ENCODE measurements at places on chromosomes 16 and 17. TPM values are rescaled to one million over a fixed set of nuclear protein-coding genes. Genes with fewer than 3 reads are reported as not detected.
A peak's percentile ranks its signal among the peaks of the same experiment; 100 is the strongest.

DNA sequence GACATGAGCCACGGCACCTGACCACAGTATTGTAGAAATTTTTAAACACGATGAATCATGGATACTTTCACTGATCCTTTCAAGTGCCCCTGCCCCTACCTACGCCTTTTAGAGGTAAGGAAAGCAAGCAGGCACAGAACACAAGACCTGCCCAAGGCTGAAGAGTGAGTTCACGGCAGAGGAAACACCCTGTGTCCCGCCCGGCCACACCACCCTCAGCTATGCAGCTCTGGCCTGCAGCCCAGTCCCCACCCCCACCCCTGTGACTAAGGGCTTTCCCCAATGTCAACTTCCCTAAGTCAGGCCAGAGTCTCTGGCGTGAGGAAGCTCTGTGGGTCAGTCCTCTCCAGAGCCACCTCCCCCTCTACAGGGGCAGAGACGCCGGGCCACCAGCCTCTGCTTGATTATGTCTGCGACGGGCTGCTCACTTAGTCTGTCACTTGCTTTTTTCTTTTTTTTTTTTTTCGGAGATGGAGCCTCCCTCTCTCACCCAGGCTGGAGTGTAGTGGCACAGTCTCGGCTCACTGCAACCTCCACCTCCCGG is 8.4 kb downstream of the SLC16A5 start:
- DNase-seq, result peak; percentile 89
- peak overlapping the region; percentile 76 for H3K27ac ChIP-seq
- no peaks in the 10 kb centered on the region for H3K36me3 ChIP-seq

GRCh38 chr17:34243364-34244320 is 11.4 kb upstream of the CCL2 start:
- no peaks in the 10 kb centered on the region for H3K4me1 ChIP-seq
- H3K36me3 ChIP-seq, result no peaks in the 10 kb centered on the region
- H3K4me3 ChIP-seq, result no peak overlapping the region
- no peaks in the 10 kb centered on the region for H3K27me3 ChIP-seq

- H3K4me1 ChIP-seq, result no peaks in the 10 kb centered on the region
- DNase-seq, result no peak
- no peaks in the 10 kb centered on the region for H3K36me3 ChIP-seq
- H3K27me3 ChIP-seq, result no peaks in the 10 kb centered on the region
These were observed 58.4 kb downstream of the EPN2 start for GRCh38 chr17:19295473-19296135.

ACTG1 gene
- 4,489 TPM for total RNA-seq

GRCh38 chr17:2197271-2197670 is 106.3 kb downstream of the SMG6 start:
- no peak overlapping the region for H3K27ac ChIP-seq
- H3K4me3 ChIP-seq, result no peak overlapping the region

DNA sequence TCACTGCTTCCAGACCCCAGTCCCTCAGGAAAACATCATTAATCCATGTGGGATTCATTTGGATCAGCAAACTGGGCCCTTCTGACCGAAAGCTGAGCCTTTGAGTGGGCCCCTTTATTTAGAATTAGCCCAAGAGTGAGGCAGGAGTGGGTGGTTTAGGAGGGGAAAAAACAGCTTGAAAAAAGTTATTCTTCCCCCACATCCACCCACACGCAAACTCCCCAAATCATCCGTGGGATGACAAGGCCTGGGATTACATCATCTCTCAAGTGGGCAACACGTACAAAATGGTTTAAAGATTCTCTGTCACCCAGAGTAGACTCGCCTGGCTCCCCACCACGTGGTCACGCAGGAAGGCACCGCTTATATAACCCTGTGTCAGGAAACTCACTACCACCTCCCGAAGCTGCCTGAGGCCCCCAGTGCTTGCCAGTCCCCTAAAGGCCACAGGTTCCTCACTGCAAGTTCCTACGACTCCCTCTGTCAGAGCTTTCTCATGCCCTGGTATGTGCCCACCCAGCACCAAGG is 27.6 kb downstream of the GSG1L start:
- DNase-seq, result no peak
- no peaks in the 10 kb centered on the region for H3K4me1 ChIP-seq
- no peaks in the 10 kb centered on the region for H3K36me3 ChIP-seq
- no peak overlapping the region for H3K4me3 ChIP-seq
- H3K27ac ChIP-seq, result no peak overlapping the region

GRCh38 chr16:120756-121155 is 17.7 kb downstream of the NPRL3 start:
- no peak for DNase-seq
- H3K36me3 ChIP-seq, result no peaks in the 10 kb centered on the region
- no peak overlapping the region for H3K4me3 ChIP-seq

DNA sequence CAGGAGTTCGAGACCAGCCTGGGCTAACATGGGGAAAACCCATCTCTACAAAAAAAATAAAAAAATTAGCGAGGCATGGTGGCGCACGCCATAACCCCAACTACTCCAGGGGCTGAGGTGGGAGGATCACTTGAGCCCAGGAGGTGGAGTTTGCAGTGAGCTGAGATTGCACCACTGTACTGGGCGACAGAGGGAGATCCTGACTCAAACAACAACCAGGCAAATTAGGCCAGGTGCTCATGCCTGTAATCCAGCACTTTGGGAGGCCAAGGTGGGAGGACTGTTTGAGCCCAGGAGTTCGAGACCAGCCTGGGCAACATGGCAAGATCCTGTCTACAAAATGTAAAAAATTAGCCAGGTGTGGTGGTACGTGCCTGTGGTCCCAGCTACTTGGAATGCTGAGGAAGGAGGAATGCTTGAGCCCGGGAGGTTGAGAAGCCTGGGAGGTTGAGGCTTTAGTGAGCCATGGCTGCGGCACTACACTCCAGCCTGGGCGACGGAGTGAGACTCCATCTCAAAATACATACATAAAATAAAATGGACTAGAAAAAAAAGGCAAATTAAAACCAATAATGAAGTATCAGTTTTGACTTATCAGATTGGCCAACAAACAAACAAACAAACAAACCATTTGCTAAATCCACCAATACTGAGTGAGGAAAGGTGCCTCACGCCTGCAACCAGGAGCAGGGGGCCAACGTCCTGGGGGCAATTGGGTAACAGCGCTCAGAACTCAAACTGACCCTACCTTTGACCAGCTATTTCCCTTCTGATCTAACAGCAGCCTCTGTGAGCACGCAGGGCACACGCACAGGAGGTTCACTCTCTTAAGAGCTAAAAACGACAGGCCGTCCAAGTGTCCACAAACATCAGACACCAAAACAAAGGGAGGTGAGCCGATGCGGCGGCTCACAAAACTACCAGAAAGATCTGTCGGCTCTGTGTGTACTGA is 19.4 kb upstream of the FASN start:
- no peak for DNase-seq
- H3K36me3 ChIP-seq, result no peaks in the 10 kb centered on the region
- H3K4me3 ChIP-seq, result no peak overlapping the region

DNA sequence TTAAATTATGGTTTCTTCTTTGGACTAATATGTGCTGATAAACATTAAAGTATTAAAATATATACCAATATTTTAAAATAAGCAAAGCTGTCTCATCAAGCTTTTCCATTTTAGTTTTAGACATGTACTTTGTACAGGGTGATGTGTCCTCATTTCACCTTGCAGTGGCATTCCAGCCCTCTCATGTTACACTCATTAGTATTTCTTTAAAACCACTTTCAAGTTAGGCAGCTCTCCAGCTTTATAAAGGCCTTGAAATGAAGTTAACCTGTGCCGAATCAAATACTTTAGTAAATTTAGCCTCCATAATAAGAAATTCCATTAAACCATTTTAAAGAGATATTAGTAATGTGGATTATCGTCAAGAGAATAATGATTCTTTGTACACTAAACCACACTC is 107.6 kb upstream of the HLF start:
- H3K4me1 ChIP-seq, result no peaks in the 10 kb centered on the region
- no peak for DNase-seq
- H3K4me3 ChIP-seq, result no peak overlapping the region

DNA sequence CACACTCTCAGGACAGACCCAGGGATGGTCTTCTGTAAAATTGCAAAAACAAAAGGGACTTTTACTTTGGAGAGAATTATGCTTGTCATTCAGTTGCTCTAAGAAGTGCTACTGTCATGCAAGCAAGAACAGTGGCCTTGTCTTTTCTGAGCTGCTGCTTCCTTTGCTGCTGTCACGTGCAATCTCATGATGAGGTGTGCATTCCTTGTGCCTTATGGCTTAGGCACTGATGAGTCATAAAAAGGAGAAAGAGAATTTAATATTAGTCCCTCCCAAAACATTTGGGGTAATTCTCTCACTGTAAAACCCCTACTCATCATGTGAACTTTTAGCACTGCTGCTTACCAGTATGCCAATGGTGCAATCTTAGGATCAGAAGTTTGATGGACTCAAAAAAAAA is 2051.3 kb downstream of the TP53TG3F start:
- no peak overlapping the region for H3K27ac ChIP-seq
- no peaks in the 10 kb centered on the region for H3K36me3 ChIP-seq
- H3K27me3 ChIP-seq, result no peaks in the 10 kb centered on the region
- H3K4me1 ChIP-seq, result no peaks in the 10 kb centered on the region
- no peak for DNase-seq

GRCh38 chr17:50134206-50135110 is 4.5 kb upstream of the SAMD14 start:
- peaks cover under 1% of the 10 kb centered on the region for H3K4me1 ChIP-seq
- no peak overlapping the region for H3K27ac ChIP-seq
- no peak for DNase-seq
- no peak overlapping the region for H3K4me3 ChIP-seq

SNAI3 gene
- 0.40 TPM for total RNA-seq

DNA sequence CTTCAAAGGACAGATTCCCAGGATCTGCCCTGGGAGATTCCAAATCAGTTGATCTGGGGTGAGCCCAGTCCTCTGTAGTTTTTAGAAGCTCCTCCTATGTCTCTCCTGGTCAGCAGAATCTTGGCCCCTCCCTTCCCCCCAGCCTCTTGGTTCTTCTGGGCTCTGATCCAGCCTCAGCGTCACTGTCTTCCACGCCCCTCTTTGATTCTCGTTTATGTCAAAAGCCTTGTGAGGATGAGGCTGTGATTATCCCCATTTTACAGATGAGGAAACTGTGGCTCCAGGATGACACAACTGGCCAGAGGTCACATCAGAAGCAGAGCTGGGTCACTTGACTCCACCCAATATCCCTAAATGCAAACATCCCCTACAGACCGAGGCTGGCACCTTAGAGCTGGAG is 840 bp upstream of the CDH5 start:
- no peaks in the 10 kb centered on the region for H3K4me1 ChIP-seq
- no peaks in the 10 kb centered on the region for H3K36me3 ChIP-seq
- DNase-seq, result peak; percentile 35
- no peak overlapping the region for H3K4me3 ChIP-seq

DNA sequence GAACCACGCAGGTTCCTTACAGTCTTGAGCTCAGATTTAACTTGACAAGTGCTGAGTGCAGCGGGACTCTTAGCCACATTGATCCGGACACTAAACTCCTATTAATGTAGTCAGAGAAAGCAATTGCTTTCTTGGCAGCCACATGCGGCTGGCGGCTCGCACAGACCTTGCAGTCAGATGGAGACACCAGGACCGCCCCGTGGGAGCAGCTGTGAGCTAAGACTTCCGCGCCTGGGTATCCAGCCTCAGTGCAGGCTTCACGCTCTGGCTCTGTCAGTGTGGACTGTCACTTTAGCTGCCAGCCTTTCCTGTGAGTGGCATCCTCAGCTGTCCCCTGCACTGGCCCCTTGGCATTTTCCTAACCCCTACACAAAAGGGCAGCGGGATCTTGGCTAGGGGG is 80.9 kb upstream of the NLRP1 start:
- H3K4me3 ChIP-seq, result no peak overlapping the region
- no peaks in the 10 kb centered on the region for H3K4me1 ChIP-seq
- DNase-seq, result no peak
- H3K27ac ChIP-seq, result no peak overlapping the region

DNA sequence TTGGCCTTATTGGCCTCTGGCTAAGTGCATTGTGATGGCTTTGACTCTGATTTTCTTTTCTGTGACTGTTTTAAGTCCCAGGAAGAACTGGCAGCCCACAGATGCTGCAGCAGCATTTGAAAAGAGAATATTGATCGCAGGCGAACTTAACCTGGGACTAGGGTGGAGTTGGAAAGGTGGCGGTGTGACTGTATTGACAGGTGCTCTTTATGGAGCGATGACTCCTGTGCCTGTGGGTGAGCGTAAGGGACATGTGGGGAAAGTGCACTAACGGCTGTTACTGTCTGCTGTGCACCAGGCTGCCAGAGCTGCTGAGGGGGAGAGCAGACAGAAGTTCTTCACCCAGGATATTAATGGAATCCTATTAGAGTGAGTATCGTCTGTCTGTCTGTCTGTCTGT is 21.3 kb downstream of the UBN1 start:
- no peak for DNase-seq
- H3K4me1 ChIP-seq, result no peaks in the 10 kb centered on the region
- no peaks in the 10 kb centered on the region for H3K27me3 ChIP-seq
- no peak overlapping the region for H3K27ac ChIP-seq

CCL1 gene
- total RNA-seq, result not detected

GRCh38 chr16:75385507-75386152 is 47.7 kb downstream of the CFDP1 start:
- H3K27ac ChIP-seq, result no peak overlapping the region
- H3K4me1 ChIP-seq, result no peaks in the 10 kb centered on the region
- H3K4me3 ChIP-seq, result no peak overlapping the region
- no peaks in the 10 kb centered on the region for H3K36me3 ChIP-seq
- DNase-seq, result no peak

DNA sequence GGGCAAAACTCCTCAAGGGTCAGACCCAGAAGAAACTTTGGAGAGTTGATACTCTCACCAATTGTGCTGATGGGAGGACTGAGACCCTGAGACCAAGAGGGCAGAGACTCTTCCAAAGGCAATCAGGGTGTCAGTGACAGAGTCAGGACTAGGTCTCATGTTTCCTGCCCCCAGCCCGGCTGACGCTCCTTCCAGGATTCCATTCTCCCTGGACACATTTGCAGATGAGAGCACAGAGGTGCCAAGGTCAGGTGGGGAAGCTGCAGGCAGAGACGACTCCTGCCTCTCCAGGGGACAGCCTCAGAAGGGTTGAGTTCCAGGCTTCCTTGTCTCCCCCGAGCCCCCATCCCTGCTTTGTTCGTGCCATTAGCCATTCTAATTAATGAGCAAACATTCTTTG is 174.1 kb downstream of the WSCD1 start:
- no peak for DNase-seq
- H3K4me1 ChIP-seq, result no peaks in the 10 kb centered on the region
- no peaks in the 10 kb centered on the region for H3K27me3 ChIP-seq
- H3K36me3 ChIP-seq, result no peaks in the 10 kb centered on the region

DNA sequence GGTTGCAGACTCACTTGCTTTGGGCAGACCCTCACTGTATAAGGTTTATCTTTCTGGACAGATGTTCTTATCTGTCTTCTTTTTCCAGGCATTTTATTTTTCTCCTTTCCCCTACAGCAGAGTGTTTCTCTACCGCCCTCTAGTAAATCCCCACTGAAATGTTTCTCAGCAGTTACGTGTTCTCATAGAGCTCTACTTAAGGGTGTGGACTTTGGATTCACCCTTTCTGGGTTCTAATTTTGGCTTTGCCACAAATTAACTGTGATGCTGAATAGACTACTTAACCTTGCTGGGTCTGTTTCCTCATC is 2.0 kb downstream of the ADAT1 start:
- no peak overlapping the region for H3K4me3 ChIP-seq
- no peak for DNase-seq
- H3K27me3 ChIP-seq, result no peaks in the 10 kb centered on the region
- peaks cover 16% of the 10 kb centered on the region for H3K4me1 ChIP-seq
- no peak overlapping the region for H3K27ac ChIP-seq
